ENCODE measurements at places on chromosomes 13 and 19.

DNA sequence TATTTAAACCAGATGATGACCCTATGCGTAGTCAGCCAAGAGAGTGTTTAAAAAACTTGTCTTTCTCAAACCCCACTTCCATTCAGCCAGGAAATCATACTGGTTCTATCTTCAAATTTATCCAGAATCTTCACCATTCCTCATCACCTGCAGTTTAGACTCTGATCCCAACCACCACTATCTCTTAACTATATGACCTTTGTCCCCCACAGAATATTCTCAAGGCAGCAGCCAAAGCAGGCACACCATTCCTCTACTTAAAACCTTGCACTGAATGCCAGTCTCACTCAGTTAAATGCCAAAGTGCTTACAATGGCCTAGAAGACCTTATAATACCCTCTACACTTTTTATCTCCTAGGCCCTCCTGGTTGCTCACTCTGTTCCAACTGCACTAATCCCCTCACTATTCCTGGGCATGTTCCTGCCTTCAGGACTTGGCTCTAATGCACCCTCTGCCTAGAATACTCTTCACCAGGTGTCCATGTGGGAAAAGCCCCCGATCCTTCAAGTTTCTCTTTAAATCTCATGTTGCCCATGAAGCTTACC, 10.1 kb downstream of the SUCLA2 start:
- DNase-seq, result no peak

DNA sequence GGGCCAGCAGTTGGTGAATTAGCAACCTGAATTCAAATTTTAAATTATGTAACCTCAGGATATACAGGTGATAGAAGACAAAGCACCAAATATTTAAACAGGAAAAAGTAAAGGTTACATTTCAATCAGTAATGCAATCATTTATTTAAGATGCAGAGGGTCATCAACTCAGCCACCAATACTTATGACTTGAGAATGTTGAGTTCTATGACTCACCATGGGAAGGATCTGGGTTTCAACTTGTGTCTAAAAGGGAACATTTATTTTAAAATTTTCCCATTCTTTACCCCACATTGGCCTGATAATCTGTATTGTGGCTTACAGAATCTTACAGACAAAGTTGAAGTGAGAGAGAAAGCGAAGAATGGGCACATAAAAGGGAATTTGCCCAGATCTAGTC, 418.0 kb downstream of the NDFIP2 start:
- peak; percentile 59 for DNase-seq

GRCh38 chr19:54451331-54451871, 2.4 kb downstream of the LENG8 start:
- DNase-seq, result no peak

DNA sequence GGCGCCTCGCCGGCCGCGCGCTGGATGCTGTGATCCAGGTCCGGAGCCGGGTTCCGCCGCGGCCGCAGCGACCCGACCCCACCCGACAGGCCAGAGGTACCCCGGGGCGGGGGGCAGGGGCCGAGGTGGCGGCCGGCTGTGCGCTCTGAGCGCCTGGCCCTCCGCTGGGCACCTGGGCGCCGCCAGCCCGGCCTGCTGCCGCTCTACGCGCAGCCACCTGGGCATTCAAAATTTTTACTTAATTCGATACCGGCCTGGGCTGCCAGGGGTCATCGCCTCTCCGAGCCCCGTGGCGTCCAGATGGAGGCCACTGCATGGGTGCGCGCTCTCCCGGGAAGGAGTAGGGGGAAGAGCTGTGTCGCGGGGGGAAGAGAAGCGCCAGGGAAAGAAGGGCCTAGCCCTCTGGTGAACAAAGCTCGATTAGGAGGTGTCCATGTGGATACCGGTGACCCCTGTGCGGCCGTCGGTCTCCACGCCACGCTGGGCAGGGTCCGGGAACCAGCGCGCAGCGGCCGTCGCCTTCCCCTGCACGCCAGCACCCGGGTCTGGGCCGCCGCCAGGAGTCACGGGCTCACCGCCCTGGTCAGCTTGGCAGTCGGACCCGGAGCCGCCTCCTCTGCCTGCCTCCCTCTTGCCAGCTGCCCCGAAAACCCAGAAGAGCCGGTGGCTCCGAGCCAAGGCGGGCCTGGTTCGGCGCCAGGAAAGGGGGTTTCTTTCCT, 666 bp downstream of the BIVM start:
- no peak for DNase-seq

DNA sequence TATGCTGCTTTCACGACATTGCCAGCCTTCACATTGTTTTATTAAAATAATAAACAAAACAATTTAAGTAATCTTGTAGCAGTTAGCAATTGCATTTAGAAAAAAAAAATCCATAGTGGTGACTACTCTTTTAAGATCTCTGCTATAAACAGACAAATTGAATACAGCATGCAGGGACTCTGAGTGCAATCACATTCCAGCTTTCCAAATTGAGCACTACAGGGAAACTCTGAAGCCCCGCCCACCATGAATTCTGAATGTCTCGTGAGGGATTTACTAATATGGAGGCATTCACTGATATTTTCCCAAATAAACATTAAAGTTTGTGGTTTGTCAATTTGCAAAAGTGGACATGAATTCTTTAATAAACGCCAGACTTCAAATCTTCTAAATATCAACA, 698.8 kb downstream of the LIG4 start:
- no peak for DNase-seq

DNA sequence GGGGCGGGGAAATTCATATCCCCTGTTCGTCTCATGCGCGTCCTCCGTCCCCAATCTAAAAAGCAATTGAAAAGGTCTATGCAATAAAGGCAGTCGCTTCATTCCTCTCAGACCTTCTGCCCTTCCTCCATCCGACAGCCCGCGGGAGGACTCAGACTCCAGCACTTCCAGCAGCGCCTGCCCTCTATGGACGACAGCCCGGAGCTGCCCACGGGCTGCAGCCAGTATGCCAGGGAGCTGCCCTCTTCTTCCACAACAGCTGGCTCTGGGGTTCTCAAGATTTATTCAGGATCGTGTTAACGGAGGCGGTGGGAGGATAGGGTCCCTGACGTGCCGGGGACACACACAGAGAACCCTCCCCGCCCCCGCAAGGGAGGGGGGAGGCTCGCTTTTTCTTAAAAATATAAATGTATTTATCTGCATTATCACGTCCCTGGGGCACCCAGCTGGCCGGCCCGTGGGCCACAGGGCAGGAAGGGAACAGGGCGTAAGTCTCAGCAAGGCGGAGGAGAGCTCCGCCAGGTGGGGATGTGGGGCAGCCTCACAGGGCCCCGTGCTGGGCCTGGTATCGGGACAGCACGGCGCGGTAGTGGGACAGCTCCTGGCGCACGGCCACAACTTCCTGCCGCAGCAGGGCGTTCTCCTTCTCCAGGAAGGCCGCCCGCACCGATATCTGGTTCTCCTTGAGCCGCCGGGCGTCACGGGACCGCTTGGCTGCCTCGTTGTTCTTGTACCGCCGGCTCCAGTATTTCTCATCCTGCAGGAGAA, 6.7 kb downstream of the DBP start:
- no peak for DNase-seq
